HFFc6 (cell line): ENCODE measurements at places on chromosomes 6 and 20.
A peak's percentile ranks its signal among the peaks of the same experiment; 100 is the strongest.

GRCh38 chr6:77543601-77544000, 80.3 kb upstream of the HTR1B start:
- no peak for DNase-seq

GRCh38 chr20:31260326-31260932, 3.0 kb downstream of the DEFB115 start:
- peak; percentile 2 for DNase-seq

GRCh38 chr6:85592033-85592432, 1.6 kb downstream of the SNX14 start:
- DNase-seq: no peak

DNA sequence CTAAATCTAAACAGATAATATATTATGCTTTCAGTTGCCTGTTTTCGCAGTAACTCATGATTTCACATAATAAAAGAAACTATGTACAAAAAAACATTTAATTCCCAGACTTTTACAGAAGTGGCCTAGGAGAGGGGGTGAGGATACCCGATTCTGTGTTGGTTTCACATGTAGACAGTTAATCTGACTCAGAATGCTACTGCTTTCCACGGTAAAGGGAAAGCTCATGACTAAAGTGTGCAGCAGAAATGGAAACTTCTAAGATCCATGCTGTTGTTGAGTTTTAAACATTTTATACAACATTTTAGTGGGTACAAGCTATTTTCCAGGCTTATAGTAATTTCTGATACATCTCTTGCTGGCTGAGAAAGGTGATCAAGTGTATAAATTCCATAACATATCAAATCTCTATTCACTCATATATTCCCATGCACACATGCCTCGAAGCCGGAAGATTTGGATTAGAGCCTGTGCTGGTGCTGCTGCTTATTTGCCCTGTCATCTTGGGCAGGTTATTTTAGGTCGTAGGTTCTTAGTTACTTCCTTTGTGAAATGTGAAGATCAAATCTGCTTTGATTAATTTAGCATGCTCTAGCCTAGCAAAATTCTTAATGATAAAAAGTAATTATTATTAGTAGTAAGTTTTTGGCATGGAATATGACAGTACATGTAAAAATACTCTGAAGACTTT, 896.7 kb upstream of the MAP3K7 start:
- DNase-seq: no peak

GRCh38 chr6:48916607-48917006, 546.4 kb downstream of the MMUT start:
- DNase-seq: no peak

DNA sequence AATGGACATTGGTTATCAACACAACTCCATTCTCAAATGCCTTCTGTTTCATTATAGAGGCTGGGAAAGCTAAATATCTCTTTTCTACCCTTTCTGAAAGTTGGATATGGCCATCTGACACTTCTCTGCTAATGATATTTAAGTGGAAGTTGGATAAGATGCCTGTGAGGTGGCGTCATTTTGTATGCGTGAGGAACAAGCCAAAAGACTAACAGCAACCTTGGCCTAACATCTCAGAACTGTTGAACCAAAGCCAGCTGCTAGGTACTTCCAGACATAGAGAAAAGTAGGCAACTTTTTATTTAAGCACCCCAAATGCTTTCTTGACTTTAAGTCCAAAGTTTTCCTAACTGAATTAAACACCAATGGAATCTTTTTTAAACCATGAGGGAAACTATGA, 708.4 kb downstream of the CD109 start:
- no peak for DNase-seq

GRCh38 chr6:69232496-69232895, 564.3 kb downstream of the LMBRD1 start:
- DNase-seq: no peak

GRCh38 chr6:74834967-74835366, 370.9 kb downstream of the COL12A1 start:
- DNase-seq: no peak

DNA sequence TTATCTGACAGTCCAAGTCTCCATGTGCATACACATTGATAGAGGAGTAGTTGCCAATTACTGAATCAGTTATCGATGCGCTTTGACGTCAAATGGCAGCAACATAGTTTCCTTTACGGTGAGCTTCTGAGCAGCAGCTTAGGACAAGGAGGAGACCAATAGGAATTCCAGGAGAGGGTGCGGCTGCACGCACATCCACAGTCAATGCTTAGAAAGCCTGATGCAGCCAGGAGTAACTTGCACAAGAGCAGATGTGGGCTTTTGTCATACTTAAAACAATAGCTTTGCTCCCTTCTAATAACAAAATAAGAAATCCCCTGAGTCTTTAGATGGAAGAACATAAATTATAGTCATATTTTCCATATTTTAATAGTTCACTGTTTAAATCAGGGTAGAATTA, 442.1 kb downstream of the BCKDHB start:
- DNase-seq: no peak

DNA sequence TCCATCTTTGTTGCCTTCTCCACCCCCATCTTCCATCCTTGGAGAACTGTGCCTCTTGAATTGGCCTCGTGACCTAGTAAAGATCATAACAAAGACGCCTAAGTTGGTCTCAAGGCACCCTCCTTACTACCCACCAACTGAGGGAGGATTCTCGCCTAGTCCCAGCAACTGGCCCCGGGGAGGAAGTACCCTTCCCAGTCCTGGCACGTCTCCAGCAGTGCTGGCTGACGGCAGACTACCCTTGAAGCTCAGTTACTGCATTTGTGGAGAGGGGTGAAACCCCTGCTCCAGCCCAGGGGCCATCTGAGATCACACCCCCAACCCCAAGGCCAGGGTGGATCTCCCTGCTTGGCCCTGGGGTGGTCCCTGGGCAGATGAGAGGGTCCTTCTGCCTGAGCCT, 2.1 kb upstream of the OSBPL2 start:
- no peak for DNase-seq

GRCh38 chr6:133099573-133099972, 141.6 kb upstream of the EYA4 start:
- DNase-seq: peak; percentile 10

DNA sequence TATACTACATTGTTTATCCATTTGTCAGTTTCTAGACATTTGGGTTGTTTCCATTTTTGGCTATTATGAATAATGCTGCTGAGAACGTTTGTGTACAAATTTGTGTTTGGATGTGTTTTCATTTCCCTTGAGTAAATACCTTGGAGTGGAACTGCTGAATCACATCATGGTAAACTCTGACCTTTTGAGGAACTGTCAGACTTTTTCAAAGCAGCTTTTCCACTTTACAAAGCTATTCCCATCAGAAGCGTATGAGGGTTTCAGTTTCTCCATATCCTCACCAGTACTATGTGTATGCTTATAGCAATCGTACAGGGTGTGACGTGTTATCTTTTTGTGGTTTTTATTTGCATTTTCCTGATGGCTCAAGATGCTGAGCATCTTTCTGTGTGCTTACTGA, 103.7 kb downstream of the MYO6 start:
- peak; percentile 27 for DNase-seq

DNA sequence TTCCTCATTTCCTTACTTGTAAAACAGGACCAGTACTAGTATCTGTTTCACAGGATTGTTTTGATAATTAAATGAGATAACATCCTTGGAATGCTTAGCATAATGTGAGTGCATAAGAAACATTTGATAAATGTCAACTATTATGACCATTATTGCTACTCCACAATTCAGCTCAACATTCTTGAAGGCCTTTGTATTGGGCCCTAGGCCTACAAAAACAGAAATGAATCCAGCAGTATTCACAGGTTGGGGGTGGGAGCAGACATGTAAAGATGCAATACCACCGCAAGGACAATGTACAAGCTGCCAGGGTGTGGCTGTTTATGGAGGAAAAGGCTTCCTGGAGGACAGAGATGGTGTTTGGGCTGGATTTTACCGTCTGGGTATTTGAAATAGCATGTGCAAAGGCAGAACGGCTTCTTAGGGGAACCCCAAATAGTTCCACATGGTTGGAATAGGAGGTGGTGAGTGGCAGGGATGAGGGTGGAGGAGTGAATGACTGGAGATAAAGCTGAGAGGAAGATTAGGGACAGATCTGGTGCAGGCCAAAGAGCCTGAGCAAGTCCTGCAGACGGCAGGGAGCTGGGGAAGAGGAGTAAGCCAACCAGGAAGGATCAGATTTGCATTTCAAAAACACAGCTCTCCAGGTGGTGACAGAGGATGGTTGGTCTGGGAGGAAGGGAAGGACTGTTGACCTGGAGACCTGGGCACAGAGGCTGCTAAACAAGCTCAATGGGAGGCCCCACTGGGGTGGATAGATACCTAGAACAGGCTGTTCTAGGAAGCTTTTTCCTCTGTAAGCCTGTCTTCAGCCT, 57.0 kb upstream of the EPB41L1 start:
- peak; percentile 37 for DNase-seq

DNA sequence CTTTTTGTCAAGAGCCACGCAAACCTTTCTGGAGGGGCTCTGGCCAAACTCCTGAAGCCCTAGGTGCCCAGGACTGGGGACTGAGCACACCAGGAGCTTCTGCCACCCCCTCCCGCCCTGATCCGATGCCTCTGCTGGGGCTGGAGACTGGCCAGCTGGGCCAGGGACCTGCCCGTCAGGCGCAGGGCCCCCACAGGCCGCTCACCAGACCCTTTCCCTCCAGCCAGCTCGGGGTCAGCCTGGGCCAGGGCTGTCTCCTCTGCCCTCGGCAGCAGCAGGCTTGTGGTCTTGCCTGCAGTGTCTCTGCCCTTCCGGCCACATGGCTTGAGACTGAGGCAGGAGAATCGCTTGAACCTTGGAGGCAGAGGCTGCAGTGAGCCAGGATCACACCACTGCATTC, 14.6 kb downstream of the RTEL1 start:
- no peak for DNase-seq

DNA sequence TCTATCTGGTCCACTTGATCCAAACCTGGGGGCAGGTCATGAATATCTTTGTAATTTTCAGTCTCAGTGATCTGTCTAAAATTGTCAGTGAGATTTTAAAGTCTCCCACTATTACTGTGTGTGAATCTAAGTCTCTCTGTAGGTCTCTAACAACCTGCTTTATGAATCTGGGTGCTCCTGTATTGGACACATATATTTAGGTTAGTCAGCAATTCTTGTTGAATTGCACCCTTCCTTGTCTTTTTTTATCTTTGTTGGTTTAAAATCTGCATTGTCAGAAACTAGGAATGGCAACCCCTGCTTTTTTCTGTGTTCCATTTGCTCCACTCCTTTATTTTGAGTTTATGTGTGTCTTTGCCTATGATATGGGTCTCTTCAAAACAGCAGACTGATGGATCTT, 140.7 kb downstream of the ASCC3 start:
- DNase-seq: no peak

DNA sequence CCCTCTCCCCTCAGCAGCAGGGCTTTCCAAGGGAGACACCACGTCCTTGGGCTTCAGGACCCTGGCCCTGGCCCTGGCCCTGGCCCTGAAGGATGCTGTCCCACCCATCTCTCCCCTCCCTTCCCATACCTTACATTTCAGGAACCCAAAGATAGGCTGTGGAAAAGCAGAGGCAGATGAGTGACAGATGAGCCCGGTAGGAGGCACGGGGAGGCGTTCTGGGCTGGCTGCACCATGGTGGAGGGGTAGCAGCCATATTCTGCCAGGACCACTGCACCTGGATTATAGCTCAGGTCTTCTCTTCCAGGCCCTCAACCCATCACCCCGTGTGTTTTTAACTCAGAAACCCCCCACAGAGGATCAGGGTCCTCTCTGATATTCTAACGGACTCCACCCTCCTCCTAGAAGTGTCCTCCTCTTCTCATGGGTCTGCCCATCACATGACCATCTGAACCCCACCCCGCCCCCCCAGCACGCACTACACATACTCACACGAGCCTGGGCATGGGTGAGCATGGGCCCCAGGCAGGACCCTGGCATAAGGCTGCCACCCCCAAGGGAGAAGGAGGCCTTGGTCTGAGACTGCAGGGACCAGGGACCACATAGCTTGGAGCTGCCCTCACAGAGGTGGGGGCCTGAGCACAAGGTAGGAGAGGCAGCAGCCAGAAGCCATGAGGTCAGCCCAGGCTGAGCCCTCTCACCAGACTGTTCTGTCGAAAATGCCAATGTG, 220.8 kb upstream of the CDH4 start:
- no peak for DNase-seq

GRCh38 chr6:55874316-55874715, 1.1 kb downstream of the BMP5 start:
- DNase-seq: no peak

GRCh38 chr6:11975353-11975977, 36.6 kb upstream of the HIVEP1 start:
- DNase-seq: no peak

DNA sequence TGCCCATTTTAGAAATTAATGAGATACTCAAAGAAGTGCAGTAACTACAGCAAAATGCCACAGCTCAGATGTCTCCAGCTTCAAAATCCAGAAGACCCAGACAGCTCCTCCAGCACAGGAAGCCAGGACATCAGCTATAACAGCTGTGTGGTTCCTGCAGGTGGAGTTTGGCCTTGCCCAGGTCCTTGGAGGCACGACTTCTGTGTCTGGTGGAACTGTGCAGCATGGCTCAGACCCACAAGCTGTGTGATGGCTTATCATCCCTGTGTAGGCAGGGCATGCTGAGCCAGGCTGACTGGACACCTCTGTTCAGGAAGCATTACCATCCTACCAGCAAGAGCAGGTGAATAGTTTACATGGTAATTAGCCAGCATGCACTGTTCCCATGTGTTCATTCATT, 26.5 kb upstream of the CD93 start:
- no peak for DNase-seq

- DNase-seq: no peak
Observed at GRCh38 chr6:133501675-133502270, 260.6 kb downstream of the EYA4 start.

- DNase-seq: no peak
Observed at GRCh38 chr6:155301867-155302266, 12.4 kb downstream of the TFB1M start.

GRCh38 chr6:160106701-160107100, 14.9 kb upstream of the SLC22A1 start:
- no peak for DNase-seq

DNA sequence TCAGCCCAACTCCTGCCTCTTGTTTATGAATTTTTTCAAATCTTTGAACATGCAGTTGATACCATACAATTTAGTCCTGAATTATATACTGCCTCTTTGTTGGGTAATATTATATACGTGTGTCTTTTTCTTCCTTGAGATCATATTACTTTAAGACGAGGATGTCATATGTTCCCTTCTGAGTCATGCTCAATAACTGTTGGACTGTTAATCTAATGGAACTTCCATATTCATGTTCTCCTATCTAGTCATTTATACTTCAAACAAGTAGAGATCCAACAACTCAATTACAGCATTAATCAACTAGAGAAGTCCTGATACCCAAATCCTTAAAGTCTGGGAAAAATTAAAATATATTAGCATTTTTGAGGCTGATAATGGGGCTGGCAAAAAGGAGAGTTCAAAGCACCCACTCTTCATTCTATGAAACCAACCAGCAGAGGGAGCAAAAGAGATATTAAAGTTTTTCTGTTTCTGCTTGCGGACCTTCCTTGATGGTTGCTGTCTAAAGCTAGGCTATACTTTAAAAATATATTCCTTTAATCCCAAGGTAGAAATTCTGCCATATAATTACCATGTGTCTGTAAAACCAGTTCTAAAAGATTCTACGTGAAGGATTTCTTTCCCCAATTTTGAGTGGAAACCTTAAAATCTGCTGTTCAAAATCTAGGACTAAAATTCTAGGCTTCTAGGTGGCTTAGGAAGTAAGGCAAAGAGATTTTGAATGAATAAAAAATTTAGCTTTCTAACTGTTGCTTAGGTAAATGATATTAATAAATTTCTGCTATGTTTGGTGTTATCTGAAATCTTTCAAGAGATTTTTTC, 498.9 kb downstream of the BCKDHB start:
- DNase-seq: peak; percentile 47
